Ascending aorta (tissue), 2 donors: ENCODE measurements at places on chromosomes 3 and 15. TPM values are rescaled to one million over a fixed set of nuclear protein-coding genes. Genes with fewer than 3 reads are reported as not detected.
A peak's percentile ranks its signal among the peaks of the same experiment; 100 is the strongest.

DNA sequence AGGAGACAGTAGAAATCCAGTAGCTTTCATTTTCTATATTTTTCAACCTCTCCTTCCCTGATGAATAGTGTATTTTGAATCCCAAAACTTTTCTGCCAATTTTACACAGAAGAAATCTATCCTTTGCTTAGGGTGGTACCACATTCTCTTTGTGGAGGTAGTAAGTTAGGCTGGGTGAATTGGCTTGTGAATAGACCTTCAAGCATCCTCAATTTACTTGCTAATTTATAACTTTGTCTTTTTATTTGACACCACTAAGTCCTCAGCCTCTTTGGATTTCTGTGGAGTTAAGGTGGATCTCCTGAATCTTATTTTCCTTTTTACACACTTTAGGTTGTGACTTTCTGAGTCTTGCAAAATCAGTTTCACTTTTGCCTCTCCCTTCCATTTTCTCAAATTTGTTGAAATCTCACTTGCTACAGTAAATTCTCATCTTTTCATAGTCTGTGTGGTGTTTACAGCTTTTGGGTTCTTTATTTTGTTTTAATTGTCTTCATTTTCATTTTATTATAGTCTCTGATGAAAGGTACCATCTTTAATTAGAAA, 5.7 kb upstream of the PLSCR1 start:
- no peak overlapping the region for H3K27ac ChIP-seq
- H3K4me1 ChIP-seq = no peaks in the 10 kb centered on the region
- no peaks in the 10 kb centered on the region for H3K36me3 ChIP-seq
- no peaks in the 10 kb centered on the region for H3K27me3 ChIP-seq

The ASB14 gene
- total RNA-seq = not detected

The THAP10 gene
- 3.1 TPM for total RNA-seq

The OR5H1 gene
- total RNA-seq = not detected

The PRSS50 gene
- not detected for total RNA-seq

DNA sequence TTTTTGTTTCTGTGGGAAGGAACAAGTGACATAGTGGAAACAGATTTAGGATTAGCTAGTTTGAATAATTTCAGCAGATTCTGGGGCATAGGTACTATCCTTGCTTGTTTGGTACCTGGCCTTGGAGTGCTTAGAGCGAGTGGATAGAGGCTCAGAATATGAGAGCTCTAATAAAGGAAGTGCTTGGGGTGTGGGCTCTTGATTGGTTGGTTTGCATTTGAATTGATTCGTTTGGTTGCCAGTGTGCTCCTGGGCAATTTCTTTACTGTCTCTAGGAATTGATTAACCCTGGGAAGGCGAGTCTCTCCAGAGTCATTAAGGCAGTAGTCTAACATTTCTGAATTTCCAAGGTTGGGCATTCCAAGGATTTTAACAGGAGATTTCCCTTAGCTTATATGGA, 98.0 kb downstream of the DTWD1 start:
- no peak for DNase-seq
- peak overlapping the region; percentile 83 for H3K27ac ChIP-seq
- H3K4me1 ChIP-seq = peaks cover 17% of the 10 kb centered on the region
- H3K36me3 ChIP-seq = no peaks in the 10 kb centered on the region
- H3K27me3 ChIP-seq = no peaks in the 10 kb centered on the region

DNA sequence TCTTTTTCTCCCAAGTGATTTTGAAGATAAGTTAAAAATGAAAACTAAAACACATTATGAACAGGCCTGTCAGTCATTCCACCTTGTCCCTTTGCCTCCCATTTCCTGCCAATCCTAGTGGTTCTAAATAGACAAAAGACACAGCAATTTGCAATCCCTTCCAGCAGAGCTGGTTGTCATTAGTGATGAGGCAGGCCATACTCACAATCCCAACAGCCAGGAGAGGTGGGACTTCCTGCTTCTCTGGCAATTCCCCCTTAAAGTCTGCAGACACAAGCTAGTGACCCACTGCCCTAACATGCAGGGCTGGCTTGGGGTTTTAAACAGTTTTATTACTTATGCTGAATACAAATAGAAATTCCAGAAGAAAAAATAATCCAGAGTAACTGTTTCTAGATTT, 38.4 kb upstream of the RBP1 start:
- no peak overlapping the region for H3K4me3 ChIP-seq
- no peaks in the 10 kb centered on the region for H3K27me3 ChIP-seq
- H3K4me1 ChIP-seq = no peaks in the 10 kb centered on the region
- peaks cover 3% of the 10 kb centered on the region for H3K36me3 ChIP-seq
- H3K27ac ChIP-seq = no peak overlapping the region

The TRH gene
- total RNA-seq = not detected

GRCh38 chr3:166190360-166190759, 353.1 kb upstream of the BCHE start:
- H3K4me1 ChIP-seq = no peaks in the 10 kb centered on the region
- no peak for DNase-seq
- no peaks in the 10 kb centered on the region for H3K27me3 ChIP-seq
- no peak overlapping the region for H3K27ac ChIP-seq
